ENCODE measurements at places on chromosomes 11 and 22. TPM values are rescaled to one million over a fixed set of nuclear protein-coding genes. Genes with fewer than 3 reads are reported as not detected.
A peak's percentile ranks its signal among the peaks of the same experiment; 100 is the strongest.

DEFB131B gene
- not detected for total RNA-seq

CCDC73 gene
- total RNA-seq, result not detected

MYBPC3 gene
- total RNA-seq, result 1,049 TPM

PANX2 gene
- total RNA-seq, result 1.1 TPM

GDPD4 gene
- not detected for total RNA-seq

MUC6 gene
- total RNA-seq, result not detected

DTX4 gene
- 5.0 TPM for total RNA-seq

PRDX5 gene
- 264 TPM for total RNA-seq

GRCh38 chr11:91257667-91258066, 967.0 kb upstream of the FAT3 start:
- no peak for DNase-seq

GRCh38 chr11:126186708-126187529, 24.5 kb downstream of the RPUSD4 start:
- DNase-seq, result no peak

DNA sequence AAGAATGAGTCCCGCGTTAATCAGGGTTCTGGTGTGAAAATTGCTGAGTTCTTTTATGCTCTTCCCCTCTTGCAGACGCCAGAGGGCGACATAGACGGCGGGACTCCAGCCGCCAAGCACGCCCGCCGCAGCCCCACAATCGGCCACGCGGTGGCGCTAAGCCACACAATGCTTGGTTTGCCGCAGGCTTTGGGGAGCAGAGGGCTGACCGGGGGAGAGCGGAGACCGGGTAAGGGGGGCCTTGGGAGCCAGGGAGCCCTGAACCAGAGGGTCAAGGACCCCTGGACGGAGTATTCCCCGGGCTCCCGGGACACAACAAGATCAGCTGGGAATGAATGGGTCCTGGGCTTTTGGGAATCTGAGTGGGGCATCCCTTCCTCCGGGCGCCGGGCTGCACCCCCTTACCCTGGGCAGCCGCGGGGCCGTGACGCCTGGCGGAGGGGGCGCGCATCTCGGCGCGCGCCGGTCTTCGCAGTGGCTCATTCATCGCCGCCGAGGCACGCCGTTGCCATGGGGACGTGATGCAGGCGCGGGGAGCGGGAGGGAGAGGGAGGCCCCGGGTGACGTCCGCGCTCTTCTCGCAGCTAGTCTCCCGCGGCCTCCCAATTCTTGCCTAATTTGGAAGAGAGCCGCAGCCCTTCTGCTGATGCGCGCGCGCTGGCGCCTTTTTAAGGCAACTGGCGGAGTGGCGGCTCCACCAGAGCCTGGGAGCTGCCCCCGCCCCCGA, 12.2 kb upstream of the NPAS4 start:
- DNase-seq, result peak; percentile 91

GRCh38 chr11:3231550-3231850, 717 bp downstream of the MRGPRE start:
- DNase-seq, result no peak

DNA sequence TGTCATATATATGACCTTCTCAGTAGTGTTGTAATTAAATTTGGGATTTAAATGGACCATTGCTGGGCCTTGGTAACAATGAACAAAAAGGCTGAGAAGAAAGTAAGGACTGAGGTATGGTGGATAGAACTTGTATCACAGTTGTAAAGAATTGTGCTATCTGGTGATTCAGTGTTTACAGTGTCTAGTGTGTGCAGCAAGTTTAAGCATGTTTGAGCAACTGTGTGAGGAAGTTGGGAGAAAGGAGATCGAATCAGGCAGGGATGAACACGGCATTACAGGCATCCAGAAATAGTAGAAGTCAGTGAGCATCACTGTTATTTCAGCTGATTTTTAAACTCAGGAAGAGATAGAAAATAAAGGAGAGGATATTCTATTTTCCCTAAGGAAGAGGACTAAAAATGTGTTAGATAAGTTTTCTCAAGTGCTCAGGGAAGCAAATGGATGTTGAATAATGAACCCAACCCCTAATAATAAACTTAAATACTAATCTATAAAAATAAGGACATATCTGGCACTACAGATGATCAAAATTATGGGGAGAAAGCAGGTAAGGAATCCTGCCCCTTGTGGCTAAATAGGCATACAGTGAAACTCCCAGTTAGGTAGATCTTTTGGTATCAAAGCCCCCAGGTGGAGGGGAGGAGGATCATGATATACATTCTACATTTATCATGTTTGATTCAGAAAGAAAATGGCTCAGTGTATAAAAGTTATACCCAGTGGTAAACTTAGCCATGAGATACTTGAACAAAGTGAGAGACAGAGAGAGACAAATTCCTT, 361.0 kb upstream of the ANO3 start:
- DNase-seq, result no peak

DNA sequence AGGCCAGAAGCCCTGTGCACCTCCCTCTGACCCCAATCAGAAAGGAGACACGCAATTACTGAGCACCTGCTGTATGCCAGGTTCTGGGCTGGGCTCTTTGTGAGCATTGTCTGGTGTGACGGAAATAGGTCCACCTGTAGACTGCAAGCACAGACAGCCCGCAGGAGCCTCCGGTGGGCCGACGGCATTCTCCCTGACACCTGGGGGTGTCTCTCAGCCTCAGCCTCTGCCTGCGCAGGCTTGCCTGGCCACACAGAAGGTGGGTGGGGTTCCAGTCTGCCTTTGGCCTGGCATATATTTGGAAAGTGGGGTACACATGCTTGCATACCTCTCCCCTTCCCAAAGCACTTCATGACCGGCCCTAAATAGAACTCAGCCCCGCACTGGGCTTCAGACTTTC, 129.3 kb downstream of the BUD13 start:
- DNase-seq, result no peak

DNA sequence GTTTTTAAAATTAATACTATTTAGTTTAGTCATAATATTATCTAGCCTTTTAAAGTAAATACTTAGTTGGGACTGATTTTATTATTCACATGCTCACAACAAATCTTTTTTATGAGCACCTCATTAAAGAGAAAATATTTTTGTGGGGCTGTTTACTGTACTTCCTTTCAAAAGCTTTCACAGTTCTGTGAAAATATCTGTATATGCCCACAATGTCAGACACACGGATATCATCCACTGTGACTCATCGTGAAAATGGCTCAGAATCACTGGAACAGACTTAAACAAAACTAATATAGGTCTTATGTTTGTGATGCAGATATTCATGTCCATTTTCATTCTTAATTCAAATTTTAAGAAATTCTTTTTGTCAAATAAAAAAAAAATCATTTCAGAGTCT, 305.2 kb downstream of the RAB38 start:
- no peak for DNase-seq
